ENCODE measurements at places on chromosomes 12 and 14.

GRCh38 chr12:105198961-105199360 is 37.0 kb downstream of the APPL2 start:
- DNase-seq = no peak

DNA sequence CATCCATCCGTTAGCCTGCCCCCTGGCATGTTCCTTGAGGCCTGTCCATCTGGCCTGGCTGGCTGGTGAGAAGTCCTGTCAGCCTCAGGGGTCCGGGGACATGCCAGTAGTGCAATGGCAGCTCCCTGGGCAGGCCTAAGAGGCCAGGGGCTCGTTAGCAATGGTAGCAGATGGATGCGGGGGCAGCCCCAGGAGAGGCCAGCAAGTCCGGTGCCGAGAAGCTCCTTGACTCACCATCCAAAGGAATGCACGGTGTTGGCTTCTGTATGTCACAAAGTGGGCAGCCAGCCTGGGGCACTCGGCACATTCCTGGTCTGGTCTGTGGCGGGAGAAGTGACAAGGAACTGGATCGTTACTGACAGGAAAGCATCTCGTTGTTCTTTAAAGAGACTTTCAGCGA is 319.9 kb downstream of the CACNA1C start:
- DNase-seq = no peak

- DNase-seq = no peak
Observed at GRCh38 chr12:64122154-64122553, 99.9 kb downstream of the KICS2 start.

GRCh38 chr12:7344833-7345606 is 41.1 kb downstream of the ACSM4 start:
- DNase-seq = no peak

DNA sequence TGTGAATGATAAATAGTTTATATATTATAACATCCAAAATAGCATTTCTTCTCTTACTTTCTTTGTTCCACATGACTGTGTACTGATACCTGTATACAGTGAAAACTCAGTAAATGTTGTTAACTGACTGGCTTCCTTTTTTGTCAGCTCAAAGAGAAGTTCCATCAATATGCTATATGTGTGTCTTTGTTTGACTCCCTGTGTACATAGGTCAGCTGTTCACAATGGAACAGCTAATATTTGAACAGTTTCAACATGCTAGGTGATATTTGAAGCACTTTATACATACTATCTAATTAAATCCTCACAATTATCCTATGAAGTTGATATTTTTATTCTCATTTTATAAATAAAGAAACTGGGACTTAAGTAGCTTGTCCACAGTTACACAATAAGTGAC is 15.3 kb upstream of the KICS2 start:
- no peak for DNase-seq

DNA sequence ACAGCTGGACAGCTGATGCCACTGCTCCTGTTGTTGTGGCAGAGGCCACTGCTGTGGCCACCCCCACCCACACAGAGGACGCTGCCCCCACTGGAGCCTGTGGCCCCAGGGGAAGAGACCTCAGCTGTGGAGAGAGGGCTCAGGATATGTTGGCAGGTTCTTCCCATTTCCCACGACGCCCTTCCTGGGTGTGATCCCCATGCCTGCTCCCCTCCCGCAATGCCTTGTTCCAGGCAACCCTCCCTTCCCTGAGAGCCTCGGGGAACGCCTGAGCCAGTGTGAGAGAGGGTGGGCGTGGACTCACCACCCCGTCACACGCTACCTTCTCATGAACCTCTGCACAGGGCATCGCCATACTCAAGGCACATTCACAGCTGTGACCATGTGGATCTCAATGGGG is 5.7 kb upstream of the KRT82 start:
- no peak for DNase-seq

DNA sequence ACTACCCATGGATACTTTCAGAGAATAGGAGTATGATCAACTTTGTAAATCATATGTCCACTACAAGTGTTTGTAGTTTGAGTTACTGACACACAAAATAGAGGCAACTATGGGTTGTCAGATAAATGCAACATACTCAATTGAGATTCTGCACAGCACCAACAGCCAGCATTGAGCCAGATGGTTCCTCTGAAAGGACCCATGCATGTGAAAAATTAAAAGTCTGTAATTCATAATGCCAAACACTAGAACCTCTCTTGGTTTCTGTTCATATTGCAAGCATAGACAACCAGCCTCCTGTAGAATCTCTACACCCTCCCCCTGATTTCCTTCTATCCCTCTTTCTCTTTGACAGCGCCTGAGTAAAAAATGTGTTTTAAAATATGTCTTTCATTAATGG is 831.0 kb downstream of the C12orf50 start:
- DNase-seq = no peak

DNA sequence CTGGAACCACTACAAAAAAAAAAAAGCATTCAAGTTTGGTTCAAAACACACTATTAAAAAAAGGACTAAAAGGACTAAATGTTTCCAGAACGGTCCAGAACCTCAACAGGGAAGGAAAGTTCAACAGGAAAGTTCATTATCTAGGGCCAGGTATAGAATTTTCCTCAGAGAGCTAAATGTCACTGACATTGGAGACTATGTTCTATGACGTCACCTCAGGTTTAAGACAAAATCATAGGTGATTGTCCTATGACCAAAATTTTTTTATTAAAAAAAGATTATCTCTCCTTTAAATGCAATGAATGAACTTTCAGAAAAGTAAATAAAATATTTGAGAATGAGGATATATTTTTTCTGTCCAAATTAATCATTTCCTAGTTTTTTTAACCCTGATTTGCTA is 746.7 kb upstream of the USP15 start:
- DNase-seq = no peak

DNA sequence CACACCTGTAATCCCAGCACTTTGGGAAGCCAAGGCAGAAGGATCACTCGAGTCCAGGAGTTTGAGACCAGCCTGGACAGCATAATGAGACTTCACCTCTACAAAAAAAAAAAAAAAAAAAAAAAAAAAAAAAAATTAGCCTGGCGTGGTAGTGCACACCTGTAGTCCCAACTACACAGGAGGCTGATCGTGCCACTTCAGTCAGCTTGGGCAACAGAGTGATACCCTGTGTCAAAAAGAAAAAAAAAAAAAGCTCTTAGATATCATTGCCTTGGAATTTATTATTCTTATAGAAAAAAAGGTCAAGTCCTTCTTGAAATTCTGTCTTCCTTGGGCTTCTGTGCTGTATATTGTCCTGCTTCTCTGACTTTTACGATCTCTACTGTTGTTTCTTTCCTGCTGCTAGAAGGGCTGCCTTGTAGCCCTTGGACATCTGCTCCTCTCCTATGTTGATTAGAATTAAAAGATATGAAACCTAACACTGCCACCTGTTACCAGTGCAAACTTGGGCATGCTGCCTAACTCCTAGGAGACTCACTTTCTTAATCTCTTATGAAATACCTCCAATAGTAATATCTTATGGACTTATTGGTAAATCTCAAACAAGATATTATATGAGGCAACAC is 5.7 kb downstream of the TMEM19 start:
- DNase-seq = no peak

DNA sequence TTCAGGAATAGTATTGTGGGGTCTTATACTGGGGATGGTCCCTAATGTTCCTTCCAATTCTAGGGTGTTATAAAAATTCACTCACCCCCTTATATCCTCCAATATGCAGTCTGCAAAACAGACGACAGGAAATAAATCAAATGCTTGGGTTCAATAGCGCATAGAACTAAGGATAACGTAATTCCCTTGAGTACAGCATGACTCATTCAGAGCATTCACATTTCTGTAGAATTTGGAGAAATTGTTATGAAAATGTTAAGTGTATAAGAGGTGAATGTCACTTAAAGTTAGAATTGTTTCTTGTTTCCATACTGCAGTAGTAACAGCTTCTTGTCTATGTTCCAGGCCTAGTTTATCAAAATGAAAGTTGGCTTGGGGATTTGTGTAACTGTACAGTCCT is 271.4 kb downstream of the RPS29 start:
- no peak for DNase-seq

GRCh38 chr12:57614178-57614947 is 3.1 kb downstream of the ARHGEF25 start:
- DNase-seq = no peak
